ENCODE measurements at places on chromosomes 3 and 15.

DNA sequence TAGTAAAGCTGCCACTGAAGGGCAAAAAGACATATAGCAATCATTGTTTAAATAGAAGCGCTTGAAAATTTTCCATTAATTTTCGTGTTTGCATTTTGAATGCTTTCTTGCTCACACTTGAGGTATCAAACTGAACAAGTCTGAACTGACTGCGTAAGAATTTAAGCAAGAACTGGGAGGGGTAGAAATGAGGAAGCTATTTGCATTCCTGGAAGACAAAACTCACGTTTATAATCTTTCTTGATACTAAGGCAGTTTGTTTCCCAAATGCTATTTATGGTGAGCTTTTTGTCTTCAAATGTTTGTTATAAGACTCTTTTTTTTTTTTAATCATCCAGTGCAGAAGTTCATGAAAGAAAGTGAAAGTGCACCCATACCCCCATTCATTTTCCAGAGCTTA, 499.8 kb upstream of the TPRG1 start:
- DNase-seq: no peak

- no peak for DNase-seq
Measured at GRCh38 chr3:10371167-10371566, 50.3 kb upstream of the SEC13 start.

GRCh38 chr15:95990833-95991232, 339.7 kb upstream of the NR2F2 start:
- no peak for DNase-seq

DNA sequence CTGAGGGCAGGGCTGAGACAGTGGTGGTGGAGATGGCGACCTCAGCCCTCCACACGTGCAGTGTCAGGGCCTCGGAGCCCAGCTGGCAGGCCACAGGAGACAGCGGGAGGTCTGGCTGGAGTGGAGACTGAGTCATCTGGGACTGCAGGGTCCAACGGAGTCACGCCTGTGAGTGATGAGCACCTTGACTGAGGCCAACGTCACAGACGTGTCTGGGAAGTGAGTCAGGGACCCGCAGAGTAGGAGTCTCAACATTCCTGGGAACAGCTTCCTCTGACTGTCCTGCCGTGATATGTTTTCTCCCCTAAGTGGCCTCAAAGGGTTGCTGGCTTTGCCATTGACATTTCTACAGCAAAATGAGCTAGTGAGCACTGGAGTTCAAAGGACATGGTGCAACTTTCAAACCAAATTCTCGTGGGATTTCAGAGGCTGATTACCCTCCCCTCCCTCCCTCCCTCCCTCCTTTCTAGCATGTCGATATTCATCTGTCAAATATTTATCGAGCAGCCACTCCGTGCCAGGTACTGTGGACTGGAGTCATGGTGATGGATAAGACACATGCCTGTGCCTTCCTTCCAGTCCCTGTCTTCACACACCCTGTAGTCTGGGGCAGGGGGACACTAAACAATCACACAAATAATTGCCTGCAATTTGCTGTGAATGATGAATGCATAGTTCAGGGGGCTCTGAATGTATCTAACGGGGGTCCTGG, 53.3 kb upstream of the AMOTL2 start:
- DNase-seq: no peak

- DNase-seq: no peak
Measured at GRCh38 chr15:22839046-22839695, 705 bp downstream of the NIPA2 start.

DNA sequence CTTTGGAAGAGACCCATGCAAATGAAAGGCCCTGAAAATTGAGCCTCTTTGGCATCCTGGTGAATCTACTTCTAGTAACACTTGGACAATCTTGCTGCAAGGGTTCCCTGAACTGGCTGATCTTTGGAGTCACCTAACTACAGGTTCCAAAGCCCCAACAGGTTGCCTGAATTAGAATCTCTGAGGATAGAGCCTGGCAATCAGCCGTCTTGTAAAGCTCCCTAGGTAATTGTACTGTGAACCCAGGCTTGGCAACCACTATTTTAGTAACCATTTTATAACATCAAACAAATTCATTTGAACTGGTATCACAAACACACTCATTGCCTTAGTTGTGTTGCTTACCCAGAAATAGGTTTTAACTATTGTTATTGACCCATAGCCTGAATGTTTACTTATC, 20.1 kb downstream of the PAQR9 start:
- no peak for DNase-seq

DNA sequence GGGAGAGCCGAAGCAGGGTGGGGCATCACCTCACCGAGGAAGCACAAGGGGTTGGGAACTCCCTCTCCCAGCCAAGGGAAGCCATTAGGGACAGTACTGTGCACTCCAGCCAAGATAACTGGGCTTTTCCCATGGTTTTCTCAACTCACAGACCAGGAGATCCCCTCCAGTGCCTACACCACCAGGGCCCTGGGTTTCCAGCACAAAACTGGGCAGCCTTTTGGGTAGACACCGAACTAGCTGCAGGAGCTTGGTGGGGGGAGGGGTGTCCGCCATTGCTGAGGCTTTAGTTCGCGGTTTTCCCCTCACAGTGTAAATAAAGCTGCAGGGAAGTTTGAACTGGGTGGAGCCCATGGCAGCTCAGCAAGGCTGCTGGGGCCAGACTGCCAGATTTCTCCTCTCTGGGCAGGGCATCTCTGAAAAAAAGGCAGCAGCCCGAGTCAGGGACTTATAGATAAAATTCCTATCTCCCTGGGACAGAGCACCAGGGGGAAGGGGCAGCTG, 129.6 kb upstream of the LMCD1 start:
- DNase-seq: no peak

DNA sequence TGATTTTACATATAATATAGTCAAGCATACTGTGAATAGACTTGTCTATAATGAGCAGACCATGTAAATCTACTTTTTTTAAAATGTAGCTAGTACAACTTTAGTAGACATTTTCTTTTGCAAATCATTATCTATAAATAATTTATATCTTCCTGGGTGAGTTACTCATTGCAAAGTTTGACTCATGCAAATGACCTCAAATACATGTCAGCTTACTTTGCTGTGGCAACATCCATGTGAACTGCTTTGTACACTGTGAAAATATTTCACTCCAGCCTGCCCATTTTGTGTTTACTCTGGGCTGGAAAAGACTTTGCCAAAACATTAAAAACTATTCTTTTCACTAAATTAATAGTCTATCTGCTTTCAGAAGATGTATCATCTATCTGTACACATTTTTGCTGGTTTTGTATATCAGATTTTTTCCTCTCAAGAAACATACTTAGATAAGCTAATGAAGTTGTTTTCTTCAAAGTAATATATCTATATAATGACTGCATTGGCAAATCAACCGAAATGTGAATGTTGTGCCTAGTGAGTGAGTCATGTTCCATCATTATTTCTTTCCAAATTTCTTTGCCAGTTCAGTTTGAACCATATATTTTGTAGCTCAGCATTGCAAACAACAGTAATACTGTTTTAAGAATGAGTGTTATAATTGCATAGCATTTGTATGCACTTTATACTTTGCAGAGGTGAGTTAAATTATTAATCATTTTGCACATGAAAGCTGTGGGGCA, 26.5 kb downstream of the IGSF10 start:
- DNase-seq: no peak

- no peak for DNase-seq
Measured at GRCh38 chr15:66703540-66703941, 1.5 kb downstream of the SMAD6 start.

DNA sequence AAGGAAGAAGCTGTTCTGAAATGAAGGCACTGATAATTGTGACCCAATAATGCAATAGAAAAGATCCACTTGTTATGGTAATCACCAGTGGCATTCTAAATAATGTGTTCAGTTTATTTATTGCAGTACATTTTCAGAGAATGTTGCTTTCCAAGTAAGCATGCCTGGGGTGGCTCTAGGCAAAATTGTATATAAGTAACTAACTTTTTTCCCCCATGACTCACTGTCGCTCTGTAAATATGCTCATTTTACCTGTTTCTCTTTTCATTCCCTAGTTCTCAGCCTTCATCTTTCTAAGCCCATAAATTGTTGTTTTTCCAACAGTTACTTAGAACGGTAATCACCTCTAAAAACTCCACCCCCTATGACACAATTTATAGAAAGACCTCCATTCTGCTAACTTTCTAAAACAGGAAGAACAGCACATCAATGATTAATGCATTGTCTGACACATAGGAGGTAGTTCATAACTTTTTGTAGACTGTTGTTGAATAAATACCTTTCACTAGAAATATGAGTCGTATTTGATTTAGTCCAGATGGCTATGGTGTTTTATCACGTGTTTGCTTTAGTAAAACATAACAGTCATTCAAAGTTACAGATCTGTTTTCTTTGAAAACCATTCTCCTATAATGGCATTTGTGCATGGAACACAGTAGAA, 143.1 kb downstream of the LSAMP start:
- DNase-seq: no peak

DNA sequence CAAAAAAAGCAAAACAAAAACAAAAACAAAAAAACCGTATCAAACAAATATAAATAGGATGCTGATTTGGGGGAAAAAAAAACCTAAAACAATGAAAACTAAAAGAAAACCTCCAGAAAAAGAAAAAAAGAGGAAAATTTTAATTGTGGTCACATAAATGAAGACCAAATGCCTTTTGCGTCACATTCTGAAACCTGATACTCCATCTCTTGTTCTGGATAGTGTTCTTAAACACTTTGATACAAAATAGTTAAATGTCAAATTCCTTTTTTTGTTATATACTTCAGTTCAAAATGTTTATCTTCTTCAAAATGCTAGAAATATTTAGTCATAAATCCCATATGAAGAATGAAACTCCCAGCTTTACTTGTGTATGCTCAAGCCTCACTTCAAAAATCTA, 31.0 kb downstream of the COPS2 start:
- DNase-seq: no peak

DNA sequence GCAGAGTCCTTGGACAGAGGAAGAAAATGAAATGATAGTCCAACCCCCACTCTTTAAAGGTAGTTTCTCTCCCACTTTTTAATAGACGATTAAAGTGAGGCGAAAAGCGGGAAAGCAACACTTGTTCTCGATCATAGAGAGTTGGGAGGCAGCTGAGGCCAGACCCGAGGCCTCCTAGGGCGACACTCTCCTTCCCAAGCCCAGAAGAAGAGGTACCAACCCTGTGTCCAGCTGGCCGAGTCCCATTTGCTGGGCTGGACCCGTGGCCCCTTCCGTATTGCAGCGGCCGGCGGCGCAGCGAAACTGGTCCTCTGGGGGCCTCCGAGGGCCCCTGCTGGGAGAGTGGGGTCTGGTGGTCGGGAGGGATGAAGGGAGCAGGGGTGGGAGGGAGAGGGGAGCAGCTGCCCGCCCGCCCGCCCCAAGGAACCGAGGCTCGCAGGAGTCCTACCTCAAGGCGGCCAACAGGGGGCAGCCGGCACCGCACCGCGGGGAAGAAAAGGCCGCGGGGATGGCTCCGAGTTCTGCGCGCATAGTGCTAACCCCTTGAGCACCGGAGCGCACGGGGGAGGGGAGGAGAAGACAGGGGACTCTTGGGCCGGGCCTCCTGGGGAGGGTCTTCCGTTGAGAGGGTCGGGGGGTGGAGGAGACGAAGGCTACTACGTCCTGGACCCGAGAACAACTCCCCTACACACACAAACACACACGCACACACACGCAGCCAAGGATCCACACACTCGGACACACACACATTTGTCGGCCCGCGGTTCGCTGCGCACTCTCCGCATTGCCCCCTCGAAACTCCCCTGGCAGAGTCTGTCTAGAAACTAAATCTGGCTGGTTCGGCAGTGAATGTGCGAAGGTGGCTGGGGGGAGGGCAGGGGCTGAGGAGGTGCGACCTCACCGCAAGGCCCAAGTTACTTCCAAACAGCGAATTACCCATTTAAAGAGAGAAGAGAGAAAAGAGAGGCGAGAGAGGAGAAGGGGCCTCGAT, 2.0 kb downstream of the WNT5A start:
- no peak for DNase-seq

DNA sequence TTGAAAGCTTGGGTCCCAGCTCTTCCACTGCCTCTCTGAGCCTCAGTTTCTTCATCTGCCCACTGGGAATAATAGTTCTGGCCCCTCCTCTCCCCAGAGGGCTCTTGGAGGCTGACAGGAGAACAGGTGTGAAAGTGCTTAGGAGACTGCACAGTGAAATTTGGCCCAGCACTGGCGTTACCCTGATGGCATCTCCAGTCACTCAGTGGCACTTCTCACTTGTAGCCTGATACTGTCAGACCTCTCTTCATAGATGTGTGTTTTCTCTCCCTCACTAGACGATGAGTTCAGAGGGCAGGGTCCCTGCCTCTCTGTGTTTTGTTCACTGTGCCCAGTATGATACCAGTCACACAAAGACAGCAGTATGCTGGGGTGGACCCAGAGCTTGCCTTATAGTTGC, 22.2 kb upstream of the IGDCC3 start:
- DNase-seq: no peak

DNA sequence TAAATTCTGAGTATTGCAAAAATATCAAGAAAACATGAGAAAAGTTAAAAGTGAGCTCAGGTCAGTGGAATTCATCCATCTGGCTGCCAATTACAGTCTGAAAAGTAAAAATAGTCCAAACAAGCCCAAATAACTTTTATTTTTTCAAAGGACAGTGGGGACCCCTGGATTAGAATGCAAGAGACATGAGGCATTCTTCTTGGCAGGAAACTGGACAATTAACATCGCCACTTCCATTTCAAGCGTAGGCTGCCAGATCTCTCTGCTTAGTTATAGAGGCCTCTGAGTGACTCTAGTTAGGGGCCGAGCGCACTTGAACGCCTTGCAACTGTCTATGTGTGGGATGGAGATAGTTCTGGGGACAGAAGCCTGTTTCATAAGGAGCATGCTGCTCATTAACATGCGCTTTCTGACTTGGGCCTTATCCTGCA, 189.1 kb downstream of the GHSR start:
- DNase-seq: no peak

DNA sequence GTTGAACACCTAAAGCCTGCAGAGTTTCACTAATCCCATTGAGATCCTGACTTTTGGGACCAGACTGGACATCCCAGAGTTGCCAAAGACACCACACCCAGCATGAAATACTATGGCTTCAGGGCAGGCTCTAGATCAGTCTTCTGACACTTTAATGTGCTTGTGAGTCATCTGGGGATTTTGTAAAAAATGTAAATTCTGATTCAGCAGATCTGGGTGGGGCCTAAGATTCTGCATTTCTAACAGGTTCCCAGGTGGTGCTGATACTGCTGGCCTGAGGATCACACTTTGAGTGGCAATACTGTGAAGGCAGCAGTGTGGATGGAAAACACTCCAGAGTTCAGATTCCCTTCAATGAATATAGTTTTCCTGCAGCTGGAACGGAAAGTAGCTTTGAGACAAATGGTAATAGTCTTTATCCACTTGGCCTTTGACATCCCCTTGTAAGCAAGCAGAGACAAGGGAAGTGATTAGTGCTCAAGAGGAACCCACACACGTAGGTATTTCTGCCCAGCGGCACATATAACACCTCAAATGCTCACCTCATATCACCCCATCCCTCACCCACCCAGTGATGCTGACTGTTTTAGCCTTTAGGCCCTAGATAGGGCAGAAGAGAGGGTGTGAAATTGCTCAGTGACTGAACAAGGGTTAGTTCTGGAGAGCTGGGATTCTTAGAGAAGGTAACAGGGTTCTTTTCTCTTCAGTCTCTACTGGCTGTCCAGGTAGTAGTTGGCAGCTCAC, 51.5 kb upstream of the GSK3B start:
- no peak for DNase-seq

- DNase-seq: no peak
Measured at GRCh38 chr15:47998619-47999019, 122.2 kb upstream of the SLC24A5 start.

- DNase-seq: no peak
Measured at GRCh38 chr15:58608129-58608590, 141.3 kb downstream of the ADAM10 start.

- no peak for DNase-seq
Measured at GRCh38 chr3:103388214-103388613, 953.4 kb downstream of the ZPLD1 start.

- no peak for DNase-seq
Measured at GRCh38 chr3:126035362-126036050, 48.4 kb downstream of the SLC41A3 start.

Measured in NCI-H2107 (cell line).